ENCODE measurements at places on chromosomes 6 and 20.
A peak's percentile ranks its signal among the peaks of the same experiment; 100 is the strongest.

DNA sequence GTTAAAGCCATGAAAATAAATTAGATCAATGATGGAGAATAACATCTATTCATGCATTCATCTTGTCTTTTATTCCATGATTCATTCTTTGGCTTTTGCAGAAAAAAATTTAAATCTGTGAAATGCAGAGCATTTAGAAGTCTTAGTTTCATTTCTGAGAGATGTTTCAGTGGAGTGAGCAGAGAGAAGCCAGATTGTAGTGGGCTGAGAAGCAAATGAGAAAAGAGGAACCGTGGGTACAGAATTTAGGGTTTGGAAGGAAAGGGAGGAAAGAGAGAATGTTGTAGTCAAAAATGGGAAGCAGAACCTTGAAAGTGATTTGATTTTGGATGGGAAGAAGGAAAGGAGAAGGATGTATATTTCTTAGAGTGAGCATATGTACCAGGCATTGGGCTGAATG lies 260.3 kb upstream of the MAN1A1 start:
- no peak for DNase-seq

- DNase-seq = no peak
Measured at GRCh38 chr6:78231002-78231401, 578.2 kb downstream of the MEI4 start.

- peak; percentile 27 for DNase-seq
Measured at GRCh38 chr20:22719167-22719591, 134.8 kb upstream of the FOXA2 start.

DNA sequence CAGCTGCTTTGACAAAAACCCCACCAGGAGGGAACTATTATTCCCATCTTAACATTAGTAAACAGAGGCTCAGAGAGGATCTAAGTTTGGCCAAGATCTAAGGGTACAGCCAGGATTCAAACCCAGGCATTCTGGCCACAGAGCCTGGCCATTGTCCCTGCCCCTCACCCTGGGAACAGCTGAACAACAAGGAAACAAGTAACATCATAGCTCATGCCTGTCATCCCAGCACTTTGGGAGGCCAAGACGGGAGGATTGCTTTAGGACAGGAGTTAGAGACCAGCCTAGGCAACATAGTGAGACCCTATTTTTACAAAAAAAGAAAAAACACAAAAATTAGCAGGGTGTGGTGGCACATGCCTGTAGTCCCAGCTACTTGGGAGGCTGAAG lies 27.5 kb downstream of the TOX2 start:
- no peak for DNase-seq

- DNase-seq = no peak
Measured at GRCh38 chr20:17657079-17657825, 24.8 kb downstream of the RRBP1 start.

GRCh38 chr6:121652726-121653623 lies 217.5 kb downstream of the GJA1 start:
- DNase-seq = no peak

- no peak for DNase-seq
Measured at GRCh38 chr6:158068893-158069799, 87.5 kb downstream of the SYNJ2 start.

DNA sequence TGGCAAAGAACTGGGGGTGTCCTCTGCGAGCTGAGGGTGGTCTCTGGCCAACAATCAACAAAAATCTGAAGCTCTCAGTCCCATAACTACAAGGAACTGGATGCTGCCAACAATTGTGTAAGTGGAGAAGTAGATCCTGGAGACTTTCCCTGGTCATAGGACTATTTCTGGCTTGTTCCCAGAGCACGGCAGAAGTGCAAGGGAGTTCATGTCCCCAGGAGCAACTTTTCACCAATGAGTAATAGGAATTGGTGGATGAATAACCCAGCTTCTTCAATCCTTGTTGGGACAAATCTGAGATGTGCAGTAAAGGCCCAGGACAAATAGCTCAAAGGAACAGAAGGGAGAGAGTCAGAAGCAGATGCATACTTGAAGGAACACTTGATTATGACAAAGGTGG lies 95.5 kb downstream of the QRSL1 start:
- DNase-seq = no peak

GRCh38 chr6:16146527-16146955 lies 17.7 kb downstream of the MYLIP start:
- DNase-seq = no peak

DNA sequence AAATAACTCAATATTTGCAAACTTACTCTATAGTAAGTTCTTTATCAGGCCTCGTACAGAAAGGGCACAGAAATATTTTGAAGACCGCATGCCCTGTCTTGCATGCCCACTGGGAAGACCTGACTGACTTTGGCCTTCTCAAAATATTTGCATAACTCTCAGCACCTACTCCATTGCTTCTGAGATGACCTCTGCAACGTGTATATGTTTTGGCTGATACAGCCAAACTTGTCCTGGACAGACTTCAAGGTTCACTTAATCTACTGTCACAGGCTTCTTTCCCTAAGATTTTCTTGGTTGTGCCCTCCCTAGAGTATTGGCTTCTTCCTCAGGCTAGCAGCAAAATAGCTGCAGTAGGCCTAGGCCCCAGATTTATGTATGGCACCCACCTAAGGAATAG lies 21.5 kb upstream of the SERINC3 start:
- DNase-seq = no peak
